Neuronal stem cell (in vitro differentiated cells): ENCODE measurements at places on chromosomes 4 and X.

- DNase-seq: no peak
These were observed 57.1 kb downstream of the RELL1 start for GRCh38 chr4:37628977-37629609.

DNA sequence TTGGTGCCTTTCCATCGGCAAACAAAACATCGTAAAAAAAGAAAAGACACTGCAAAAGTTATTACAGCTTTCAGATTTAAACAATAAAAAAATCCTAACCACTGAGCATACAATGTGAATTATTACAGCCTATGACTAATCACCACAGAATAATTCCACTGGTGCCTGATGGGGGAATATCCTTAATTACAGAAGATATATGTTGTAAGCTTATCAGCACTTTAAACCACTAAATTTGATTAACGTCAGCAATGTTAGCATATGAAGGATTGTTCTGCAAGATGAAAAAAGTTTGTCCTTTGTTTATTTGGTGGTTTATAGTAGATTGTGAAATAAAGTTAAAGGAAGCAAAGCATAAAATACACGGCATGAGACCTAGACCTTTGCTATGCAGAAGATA, 210.2 kb upstream of the ADAMTS3 start:
- no peak for DNase-seq

- DNase-seq: no peak
These were observed 528 bp upstream of the SLC25A4 start for GRCh38 chr4:185142564-185142911.

GRCh38 chr4:114807759-114808404, 209.3 kb downstream of the UGT8 start:
- peak; percentile 44 for DNase-seq

DNA sequence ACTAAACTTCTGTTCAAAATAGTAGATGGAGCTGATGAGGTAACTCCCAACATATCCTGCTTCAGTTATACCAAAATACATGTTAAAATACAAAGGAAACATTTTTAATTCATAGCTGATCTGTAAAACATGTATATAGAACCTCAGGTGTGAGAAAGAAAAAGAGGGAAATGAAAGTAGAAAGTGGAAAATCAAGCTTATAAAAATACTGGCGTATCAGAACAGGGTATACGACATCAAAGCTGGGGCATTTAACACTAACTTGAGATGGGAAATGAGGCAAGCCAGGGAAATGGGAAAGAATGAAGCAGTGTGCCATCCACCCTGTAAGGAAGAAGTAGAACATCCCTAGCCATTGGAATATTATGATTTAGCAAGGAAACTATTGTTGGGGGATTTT, 767.5 kb downstream of the DMD start:
- DNase-seq: no peak

DNA sequence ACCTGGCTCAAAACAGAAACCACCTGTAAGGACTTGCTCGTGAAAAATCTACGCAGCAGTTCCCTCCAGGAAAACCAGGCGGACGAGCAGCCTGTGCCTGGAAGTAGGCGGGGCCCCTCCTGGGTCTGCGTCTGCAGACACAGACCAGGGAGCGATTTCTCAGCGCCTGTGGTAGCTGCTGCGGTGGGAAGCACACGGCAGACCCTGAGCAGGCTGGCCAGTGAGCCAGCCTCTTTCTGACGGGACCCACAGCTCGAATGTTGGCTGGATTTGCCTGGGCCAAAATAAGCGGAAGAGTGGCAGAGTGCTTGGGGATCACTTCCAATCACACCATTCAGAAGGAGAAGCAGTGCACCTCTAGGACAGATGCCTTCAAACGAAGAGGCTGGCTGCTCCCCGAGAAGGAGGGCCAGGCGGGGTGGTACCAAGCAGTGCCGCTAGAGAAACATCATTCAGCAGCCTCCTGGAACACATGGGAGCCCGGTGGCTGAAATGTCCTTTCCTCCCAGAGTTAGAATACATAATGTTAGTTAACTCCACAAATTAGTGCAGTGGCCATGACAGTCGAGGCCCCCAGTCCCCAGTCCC, 85.9 kb downstream of the GATB start:
- no peak for DNase-seq

GRCh38 chr4:185479507-185479971, 8.0 kb upstream of the CCDC110 start:
- DNase-seq: no peak

GRCh38 chr4:36288731-36289426, 7.5 kb downstream of the DTHD1 start:
- no peak for DNase-seq

- DNase-seq: no peak
These were observed 277.9 kb upstream of the ANKRD50 start for GRCh38 chr4:124990398-124990797.

DNA sequence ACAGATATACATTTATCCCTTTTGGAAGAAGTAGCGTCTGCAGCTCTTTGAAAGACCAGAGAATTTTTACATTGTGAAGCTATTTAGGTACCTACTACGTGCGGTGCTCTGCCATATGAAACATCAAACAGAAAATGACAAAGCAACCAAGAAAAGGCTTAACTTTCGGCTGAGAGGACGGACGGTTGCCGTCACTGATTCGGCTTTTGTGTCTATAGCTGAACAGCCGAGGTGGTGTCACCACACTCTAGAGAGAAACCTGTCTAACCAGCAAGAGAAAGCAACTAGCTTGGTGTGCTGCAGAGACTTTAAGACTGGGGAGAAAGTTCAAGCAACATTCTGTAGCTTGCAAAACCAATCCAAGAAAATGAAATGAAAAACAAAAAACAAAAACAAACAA, 145.5 kb downstream of the SHOX start:
- no peak for DNase-seq

- no peak for DNase-seq
These were observed 5.8 kb downstream of the ABLIM2 start for GRCh38 chr4:8152865-8153257.

DNA sequence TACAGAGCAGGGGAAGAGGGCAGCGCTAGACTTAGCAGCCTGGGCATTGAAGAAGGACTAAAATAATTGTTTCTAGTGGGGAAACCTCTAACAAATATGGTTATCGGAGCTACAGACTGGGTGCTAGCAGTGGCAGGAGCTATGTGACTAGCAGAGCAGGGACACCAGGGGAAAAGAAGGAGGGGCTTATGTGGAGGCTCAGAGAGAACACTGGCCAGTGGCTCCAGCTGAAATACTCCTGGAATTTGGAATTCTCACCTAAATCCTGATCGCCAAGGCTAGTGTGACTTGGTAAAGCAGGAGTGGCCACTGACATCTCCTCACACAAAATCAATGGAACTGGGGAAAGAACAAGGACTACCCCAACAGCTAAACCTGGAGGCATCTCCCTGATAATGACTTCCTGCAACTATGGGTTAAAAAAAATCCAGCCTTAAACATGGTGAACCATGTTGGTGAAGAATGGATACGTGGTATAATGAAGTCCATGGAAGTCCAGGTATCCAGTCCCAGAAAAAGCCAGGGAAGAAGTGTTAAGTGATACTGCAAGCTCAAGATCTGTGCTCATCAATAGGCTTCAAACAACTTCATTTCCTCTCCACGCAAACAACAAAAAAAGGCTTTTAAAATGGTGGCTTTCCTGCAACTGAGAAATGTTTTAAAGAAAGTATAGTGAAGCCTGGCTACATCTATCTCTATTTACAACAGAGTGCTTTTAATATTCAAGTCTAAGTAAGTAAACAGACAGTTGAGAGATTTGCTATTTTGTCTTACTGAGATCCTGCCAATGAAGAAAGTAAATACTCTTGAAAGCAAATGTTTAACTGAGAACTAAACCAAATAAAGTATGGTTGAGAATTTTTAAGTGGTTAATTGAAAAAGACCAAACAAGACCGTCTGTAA, 1.8 kb downstream of the TAPT1 start:
- DNase-seq: no peak

GRCh38 chr4:152448038-152448707, 87.7 kb downstream of the FBXW7 start:
- no peak for DNase-seq

DNA sequence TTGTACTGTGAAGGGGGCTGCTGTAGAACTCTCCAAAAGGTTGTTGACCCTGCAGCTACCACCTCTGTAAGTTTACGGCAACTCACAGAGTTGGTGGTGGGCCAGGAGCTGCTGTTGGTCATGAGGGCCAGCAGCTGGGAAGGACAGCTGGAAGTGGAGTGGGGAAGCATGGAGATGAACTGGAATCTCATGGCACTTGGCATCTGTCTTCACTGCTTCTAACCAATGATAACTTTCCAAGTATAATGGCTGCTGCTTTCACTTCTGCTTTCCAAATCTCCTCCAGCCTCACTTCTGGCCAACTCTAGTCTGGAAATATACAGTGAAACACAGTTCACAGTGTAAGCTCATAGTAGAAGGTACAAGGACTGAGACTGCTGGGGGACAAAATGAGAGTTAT, 126.5 kb upstream of the INTU start:
- DNase-seq: no peak
